ENCODE measurements at places on chromosomes 5 and 9.

GRCh38 chr5:18236386-18236785 lies 602.1 kb downstream of the TAF11L14 start:
- DNase-seq: no peak

- DNase-seq: no peak
These were observed 54.3 kb downstream of the SLF1 start for GRCh38 chr5:94672746-94673145.

- DNase-seq: no peak
These were observed 140.3 kb downstream of the LHFPL2 start for GRCh38 chr5:78508186-78508765.

- DNase-seq: no peak
These were observed 73.7 kb downstream of the ZNF366 start for GRCh38 chr5:72433522-72433921.

DNA sequence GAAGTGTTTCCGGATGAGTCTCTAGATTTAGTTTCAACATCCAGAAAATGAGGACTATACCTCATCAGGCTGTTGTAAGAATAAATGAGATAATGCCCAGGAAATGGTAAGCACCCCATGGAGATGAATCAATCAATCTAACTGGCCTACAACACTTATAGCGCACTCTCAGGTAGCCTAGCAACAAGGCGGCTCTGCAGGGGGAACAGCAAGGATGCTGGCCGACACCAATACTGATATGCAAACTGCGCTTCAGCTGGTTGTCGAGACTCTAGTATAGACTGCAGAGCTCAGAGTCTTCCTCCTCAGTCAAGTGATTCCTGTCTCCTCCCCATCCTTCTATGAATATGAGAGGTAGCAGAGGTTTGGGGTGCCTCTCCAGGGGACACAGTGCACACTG lies 218.8 kb upstream of the WWC1 start:
- DNase-seq: no peak

- DNase-seq: no peak
These were observed 7.0 kb upstream of the LHX2 start for GRCh38 chr9:124004593-124004992.

- no peak for DNase-seq
These were observed 202.7 kb upstream of the MVB12B start for GRCh38 chr9:126123927-126124326.

GRCh38 chr5:915946-916345 lies 23.3 kb downstream of the TRIP13 start:
- no peak for DNase-seq

- no peak for DNase-seq
These were observed 61.1 kb downstream of the OXCT1 start for GRCh38 chr5:41809128-41809527.

GRCh38 chr5:34627794-34628193 lies 28.3 kb upstream of the RAI14 start:
- no peak for DNase-seq

- DNase-seq: no peak
These were observed 912.3 kb upstream of the SEMA6A start for GRCh38 chr5:117486879-117487391.

- peak; percentile 30 for DNase-seq
These were observed 42.2 kb upstream of the FBP1 start for GRCh38 chr9:94681508-94681907.

DNA sequence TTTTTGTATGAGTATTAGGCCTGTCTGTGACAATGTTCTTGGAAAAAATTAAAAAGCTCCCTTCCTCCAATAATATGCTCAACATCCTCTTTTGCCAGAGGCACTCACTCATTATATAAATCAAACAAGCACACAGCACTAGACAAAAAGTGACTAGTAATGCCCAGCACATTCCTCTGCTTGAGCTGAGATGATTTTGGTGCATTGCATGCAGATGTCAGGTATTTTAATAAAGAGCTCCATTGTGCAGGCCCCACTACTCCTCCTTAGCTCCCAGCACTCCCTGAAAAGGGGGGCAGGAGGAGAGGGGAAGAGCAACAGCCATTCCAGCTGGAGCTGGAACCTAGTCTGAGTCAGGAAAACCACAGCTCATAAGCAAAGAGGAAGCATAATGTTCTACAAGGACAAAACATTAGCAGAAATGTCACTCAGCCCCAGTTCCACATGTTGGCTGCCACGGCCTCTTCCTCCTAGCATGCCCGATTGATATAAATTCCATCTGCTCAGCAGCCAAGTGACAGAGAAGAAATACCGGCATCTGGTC lies 348.5 kb downstream of the BNC2 start:
- no peak for DNase-seq

GRCh38 chr5:19975795-19976194 lies 12.2 kb downstream of the CDH18 start:
- no peak for DNase-seq

GRCh38 chr9:107336718-107337360 lies 53.8 kb downstream of the RAD23B start:
- DNase-seq: no peak

GRCh38 chr5:16542236-16542635 lies 74.6 kb downstream of the RETREG1 start:
- no peak for DNase-seq

- DNase-seq: no peak
These were observed 89.1 kb upstream of the HAND1 start for GRCh38 chr5:154567155-154567554.

DNA sequence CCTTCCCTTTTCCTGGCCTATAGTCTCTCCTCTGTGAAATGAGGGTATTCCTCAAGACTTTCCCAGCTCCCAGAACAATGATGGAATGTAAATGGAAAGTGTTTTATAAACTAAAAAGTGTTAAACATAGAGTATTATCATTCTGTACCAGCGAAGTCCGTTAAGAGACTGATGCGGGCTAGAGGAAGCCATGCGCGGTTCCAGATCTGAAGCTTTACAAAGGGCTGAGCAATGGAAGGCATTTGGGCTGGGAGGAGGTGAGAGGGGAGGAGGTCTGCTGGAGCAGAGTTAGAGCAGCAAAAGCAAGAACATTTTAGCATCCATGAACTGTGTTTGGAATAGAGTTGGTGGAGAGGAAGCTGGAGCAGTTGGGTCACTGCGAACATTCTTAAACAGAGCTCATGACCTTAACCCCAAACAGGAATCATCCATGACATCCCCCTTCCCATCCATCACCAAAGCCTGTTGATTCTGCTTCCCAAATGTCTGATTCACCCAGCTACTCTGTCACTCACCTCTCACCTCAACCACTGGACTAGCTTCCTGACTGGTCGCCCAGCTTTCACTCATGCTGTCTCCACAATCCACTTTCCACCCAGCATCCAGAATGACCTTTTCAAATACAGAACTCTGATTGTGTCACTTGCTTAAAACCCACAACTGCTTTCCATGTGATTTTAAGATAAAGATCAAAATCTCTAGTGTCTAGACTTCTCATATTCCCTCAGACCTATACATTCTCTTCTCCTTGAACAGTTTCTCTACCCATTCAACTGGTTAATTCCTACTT lies 37.1 kb downstream of the CDK5RAP2 start:
- no peak for DNase-seq

GRCh38 chr5:11946317-11946716 lies 42.1 kb upstream of the CTNND2 start:
- DNase-seq: no peak

- peak; percentile 56 for DNase-seq
These were observed 958 bp upstream of the NFIL3 start for GRCh38 chr9:91424403-91425176.

DNA sequence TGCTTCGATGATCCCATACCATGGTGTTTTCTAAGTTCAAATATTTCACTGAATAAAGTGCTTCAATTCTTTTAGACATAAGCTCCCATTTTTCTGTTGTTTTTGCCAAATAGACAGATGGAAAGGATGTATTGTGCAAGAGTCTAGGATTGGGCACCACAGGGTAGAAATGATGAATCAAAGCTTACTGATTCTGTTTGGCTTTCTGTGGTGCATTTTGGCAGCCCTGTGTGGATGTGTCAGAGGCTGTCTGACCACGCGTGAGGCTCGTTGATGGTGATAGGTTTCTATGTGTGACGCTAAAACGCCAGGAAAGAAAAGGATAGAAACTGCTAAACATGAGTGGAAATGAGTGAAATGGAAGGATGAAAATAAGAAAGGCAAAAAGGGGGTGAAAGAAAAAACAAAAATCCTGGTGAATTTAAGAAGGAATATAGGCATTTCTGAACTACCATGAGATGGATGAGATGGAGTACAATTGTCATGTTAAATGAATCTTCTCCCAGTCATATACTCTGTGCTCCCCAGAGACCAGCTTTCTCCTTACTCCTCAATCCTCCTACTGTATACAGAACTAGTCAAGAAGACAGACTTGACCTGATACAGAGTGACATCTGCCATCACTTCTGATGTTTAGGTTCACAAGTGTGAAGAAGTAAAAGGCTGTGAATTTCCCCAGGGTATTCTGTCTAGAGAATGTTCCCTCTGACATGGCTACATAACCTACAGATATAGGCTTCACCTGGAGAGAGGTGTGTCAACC lies 54.4 kb downstream of the ANKH start:
- peak; percentile 40 for DNase-seq

DNA sequence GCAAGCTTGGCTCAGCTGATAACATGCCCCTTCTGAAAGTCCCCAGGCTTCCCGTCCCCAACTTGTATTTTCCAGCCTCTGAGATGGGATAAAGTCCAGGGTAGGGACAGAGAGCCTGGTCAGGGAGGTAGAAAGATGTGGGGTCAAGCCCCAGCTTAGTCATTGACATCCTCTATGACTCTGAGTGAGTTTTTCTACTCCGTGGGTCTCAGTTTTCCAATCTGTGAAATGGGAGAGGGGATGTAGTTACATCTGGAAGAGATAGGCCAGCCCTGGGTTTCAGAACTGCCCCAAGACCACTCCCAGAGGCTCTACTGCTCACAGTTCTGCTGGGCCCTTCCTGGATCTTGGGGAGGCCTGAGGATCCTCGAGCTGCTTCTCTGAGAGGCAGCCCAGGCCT lies 3.1 kb downstream of the GPRIN1 start:
- DNase-seq: no peak

- DNase-seq: no peak
These were observed 38.5 kb downstream of the CERT1 start for GRCh38 chr5:75472973-75473372.

DNA sequence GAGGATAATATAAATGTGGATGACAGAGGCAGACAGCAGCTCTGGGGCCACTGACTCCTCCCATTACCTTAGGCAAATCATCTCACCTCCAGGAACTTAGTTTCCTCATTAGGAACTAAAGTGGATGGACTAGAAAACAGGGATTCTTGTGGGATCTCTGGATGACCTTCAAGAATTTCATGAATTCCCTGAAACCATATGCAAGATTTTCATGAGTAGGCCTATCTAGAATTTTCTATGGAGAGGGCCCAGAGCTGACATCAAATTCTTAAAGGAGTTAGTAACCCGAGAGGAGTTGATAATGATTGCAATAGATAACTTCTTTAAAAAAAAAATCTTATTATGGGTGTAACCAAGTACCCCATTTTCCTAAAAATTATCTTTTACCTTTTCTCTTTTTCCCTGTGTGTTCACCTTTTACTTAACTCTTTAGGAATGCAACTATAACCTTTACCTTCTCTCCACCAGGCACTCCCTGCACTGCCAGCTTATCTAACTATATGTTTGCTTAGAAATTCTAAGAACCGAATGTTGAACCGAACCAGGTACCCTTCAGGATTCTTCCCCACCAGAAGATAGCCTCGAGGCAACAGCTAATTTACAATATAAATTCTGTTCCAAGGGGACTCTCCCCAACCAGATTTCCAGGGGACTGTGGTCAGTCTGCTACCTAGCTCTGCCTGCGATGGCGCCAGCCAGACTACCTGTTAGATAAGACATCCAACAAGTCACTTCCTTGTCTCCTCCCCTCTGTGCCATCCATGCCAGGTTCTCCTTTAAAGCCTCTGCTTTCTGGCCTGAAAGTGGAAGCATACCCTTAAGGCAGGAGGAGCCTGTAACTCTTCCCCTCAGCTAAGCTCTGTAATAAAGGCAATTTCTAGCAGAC lies 86.0 kb downstream of the GCNT4 start:
- no peak for DNase-seq

DNA sequence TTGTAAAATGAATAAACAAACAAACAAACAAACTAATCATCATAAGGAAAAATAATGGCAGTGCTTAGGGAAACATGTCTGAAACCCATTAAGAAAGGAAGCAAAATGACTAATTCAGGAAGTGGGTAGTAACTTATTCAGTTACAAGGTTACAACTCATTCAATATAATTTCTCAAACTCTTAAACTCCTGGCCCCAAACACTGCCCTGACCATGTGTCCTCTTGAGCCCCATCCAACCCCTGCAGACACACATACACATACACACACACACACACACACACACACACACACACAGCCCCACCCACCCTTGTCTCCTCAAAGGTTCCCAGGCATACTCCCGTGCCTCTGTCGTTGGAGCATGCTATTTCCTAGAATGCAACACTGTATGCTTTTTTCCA lies 193.9 kb downstream of the SEC61B start:
- no peak for DNase-seq

DNA sequence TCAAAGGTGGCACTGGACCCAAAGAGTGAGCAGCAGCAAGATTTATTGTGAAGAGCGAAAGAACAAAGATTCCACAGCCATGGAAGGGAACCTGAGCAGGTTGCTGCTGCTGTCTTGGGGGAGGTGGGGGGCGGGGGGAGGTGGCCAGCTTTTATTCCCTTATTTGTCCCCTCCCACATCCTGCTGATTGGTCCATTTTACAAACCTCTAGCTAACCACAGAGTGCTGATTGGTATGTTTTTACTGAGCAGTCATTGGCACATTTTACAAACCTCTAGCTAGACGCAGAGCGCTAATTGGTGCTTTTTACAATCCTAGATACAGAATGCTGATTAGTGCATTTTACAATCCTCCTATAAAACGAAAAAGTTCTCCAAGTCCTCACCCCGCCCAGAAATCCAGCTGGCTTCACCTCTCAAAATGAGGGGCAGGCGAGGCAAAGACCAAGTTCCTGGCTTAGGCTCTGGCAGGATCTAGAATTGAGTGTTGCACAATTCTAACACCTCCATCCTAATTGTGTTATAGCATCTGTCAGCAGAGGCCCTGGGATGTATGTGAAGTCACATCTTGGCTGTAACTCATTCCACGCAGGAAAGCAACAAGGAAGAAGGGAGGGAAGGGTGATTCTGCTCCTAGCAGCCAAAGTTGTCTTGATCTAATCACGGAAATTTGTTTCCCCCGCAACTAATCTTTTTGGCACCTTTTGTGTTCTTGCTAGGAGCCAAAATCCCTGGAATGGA lies 34.3 kb downstream of the ROR2 start:
- no peak for DNase-seq

DNA sequence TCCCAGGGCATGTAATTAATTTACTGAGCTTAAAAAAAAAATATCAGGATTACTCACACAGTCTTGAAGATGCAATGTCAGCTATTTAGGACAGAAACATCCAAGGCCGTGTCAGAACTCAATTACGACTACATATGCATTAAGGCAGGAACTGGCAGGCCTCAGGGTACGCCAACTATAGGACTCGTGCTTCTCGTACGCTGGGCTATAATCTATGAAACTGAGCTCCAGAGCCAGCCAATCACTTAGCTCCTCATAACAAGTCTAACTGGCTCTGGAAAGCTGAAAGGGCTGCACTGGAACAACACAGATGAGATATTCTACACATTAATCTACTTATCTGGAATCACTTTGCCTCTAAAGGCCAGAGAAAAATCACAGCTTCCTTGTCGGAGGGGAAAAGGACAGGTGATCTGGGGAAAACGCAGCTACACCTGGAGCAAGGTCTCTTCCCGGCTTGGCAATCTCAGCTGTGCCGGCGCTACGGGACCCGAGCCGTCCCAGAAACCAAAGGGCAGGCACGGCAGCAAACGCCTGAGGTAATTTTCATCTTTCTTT lies 212.0 kb downstream of the DEPDC1B start:
- DNase-seq: no peak

All from stimulated activated CD4-positive, alpha-beta T cell treated with anti-CD3 and anti-CD28 coated beads, Interleukin-1b, Interleukin-23, amount 100 ng/mL, for 24 hours (primary cell).